ENCODE measurements at places on chromosomes 6 and 20. TPM values are rescaled to one million over a fixed set of nuclear protein-coding genes. Genes with fewer than 3 reads are reported as not detected.

Gene DEFB113
- total RNA-seq, result not detected

Gene PLCB4
- 1.5 TPM for total RNA-seq

Gene RIPPLY2
- not detected for total RNA-seq

Gene PPP1R11
- 17.1 TPM for total RNA-seq

Gene DZANK1
- 0.72 TPM for total RNA-seq

Gene FARS2
- total RNA-seq, result 24.3 TPM

Gene TSHZ2
- 2.2 TPM for total RNA-seq

Gene OARD1
- total RNA-seq, result 8.2 TPM

Gene LTB
- not detected for total RNA-seq

Gene PI16
- not detected for total RNA-seq

Gene PM20D2
- total RNA-seq, result 11.3 TPM

Gene RHAG
- total RNA-seq, result not detected

Gene TBX18
- 0.21 TPM for total RNA-seq

Gene SLC26A8
- not detected for total RNA-seq

Gene CLDN20
- not detected for total RNA-seq

Gene CCDC170
- total RNA-seq, result 0.24 TPM

Gene SPATA25
- total RNA-seq, result 0.72 TPM

Gene RNF182
- total RNA-seq, result 1.4 TPM

Gene OR2H1
- total RNA-seq, result not detected

Gene TMEM217
- 4.8 TPM for total RNA-seq

Gene STX11
- 2.2 TPM for total RNA-seq

Measured in tracheal epithelial cell (primary cell).